ENCODE measurements at places on chromosomes 1 and 21. TPM values are rescaled to one million over a fixed set of nuclear protein-coding genes. Genes with fewer than 3 reads are reported as not detected.

DNA sequence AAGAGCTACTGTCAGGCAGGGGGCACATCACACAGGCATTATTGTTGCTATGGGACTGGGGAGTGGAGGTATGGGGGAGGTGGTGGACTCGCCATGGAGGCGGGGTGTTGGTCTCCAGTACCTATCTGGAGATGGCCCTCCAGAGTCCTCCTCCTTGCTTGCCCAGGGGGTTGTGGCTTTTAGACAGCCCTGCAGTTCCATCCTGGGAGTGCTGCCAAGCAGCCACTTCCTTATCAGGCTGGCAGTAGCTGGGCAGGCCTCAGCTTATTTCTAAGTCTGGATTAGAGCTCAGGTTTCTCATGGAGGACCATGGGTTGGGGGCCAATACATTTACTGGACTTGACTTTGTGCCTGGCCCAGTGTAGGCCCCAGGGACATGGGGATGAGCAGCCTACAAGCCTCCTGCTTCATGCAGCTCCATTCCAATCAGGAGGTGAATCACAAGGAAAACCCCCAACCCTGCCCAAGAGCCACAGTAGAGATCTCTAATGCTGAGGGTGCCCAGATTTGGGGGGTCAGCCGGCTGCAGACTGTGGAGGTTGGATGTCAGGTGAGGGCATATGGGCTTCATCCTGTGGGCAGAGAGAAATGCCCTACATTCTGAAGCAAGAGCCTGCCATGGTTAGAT is 210.7 kb upstream of the EDN2 start:
- DNase-seq = no peak

The PLA2G5 gene
- not detected for total RNA-seq

DNA sequence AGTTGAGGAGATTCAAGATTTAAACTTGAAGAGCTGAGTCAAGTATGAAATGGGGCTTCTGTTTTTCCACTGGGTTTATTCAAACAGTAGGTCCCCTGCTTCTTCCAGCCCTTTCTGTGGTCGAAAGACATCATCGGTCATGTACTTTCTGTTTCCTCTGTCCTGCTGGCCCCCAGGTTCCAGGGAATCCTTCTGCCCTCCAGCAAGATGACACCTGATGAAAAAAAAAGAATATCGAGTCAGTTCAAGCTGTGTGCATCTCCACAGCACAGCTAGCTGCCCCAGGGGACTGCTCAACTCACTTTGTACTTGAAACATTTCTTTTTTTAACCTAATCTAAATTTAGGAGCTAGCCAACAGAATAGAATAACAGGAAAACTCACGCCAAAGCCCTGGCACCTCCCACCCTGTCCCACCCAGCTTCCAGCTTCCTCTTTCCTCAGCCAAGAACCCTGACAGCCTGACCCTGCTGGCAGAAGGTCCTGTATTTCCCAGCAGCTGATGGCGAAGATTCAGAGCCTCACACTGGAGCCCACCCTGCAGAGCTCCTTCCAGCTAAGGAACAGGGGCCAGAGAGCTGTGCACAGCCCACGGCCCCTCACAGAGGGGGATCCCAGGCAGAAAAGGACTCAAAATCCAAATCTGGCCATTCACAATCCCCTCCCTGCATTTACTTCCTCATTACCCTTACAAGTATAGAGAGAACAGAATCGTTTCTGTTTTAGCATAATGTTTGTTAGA is 176.5 kb downstream of the PSMG1 start:
- no peak for DNase-seq

DNA sequence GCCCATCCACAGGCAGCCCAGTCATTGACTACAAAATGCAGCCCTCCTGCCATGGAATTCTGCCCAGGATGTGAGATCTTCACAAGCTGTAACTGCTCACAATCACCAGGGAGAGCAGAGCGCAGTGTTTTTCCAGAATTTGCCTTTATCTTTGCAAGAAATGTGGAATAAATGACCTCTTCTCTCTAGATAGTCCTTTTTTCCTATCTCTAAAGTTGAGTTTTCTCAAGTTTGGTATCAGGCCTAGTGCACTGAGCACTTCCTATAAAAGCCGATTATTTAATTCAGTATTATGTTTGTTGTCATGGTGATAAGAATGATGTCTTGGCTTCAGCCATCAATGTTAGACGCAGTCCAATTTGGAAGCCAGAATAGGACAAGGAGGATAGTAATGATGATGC is 246.9 kb upstream of the IRF2BP2 start:
- no peak for DNase-seq

The PFKL gene
- total RNA-seq = 154 TPM

The TRAF3IP3 gene
- total RNA-seq = 194 TPM

GRCh38 chr1:57101209-57101608 is 135.4 kb upstream of the C8B start:
- DNase-seq = no peak

The HAO2 gene
- total RNA-seq = not detected

Data from activated naive CD8-positive, alpha-beta T cell treated with anti-CD3 and anti-CD28 coated beads for 36 hours (primary cell).